ENCODE measurements at places on chromosomes 4 and X. TPM values are rescaled to one million over a fixed set of nuclear protein-coding genes. Genes with fewer than 3 reads are reported as not detected.

DNA sequence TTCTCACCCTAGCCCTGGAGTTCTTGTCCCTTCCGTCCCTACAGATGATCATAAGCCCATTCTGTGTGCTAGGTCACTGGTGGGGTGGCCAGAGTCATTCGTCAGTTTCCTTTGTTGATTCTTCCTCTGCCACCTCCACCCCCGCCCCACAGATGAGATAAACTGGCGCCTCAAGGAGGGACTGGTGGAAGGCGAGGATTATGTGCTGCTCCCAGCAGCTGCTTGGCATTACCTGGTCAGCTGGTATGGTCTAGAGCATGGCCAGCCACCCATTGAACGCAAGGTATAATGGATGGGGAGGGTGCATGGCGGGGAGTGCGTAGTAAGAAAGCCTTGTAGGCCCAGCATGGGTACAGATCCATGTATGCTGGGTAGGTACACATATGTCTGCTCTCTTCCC is 6.4 kb downstream of the USP11 start:
- H3K36me3 ChIP-seq: peaks cover 24% of the 10 kb centered on the region
- peak; percentile 32 for DNase-seq
- H3K4me1 ChIP-seq: no peaks in the 10 kb centered on the region
- H3K4me3 ChIP-seq: no peak overlapping the region
- no peak overlapping the region for H3K27ac ChIP-seq
- no peaks in the 10 kb centered on the region for H3K27me3 ChIP-seq

DNA sequence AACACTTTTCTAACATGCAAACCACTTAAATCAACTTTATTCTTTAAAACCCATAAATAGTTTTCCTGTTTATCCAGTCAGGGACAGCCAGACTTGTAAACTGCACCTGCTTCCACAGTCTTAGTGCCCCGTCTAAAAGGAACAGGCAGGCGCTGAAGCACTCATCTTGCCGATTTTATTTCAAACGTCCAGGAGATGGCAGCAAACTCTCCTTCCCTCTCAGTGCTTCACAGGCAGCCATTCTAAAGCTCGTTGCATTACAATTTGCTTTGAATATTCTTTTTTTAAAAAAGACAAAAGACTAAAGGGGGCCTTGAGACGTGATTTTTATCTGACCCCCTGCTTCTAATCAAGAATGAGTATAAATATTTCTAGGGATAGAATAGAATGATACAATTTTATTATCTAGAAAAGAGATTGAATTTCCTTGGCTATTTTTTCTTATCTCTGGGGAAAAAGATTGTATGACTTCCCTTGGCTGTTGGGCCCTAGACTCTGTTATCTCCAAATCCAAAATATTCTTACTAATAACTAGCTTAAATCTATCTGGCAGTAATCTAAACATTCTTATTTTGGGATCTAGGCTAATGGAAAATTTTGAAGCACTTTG is 93.6 kb upstream of the MYOZ2 start:
- no peak overlapping the region for H3K4me3 ChIP-seq
- peaks cover 8% of the 10 kb centered on the region for H3K4me1 ChIP-seq
- no peaks in the 10 kb centered on the region for H3K36me3 ChIP-seq
- H3K27ac ChIP-seq: no peak overlapping the region

GRCh38 chr4:159401226-159401712 is 298.4 kb downstream of the RAPGEF2 start:
- H3K27me3 ChIP-seq: no peaks in the 10 kb centered on the region
- H3K4me3 ChIP-seq: no peak overlapping the region
- H3K4me1 ChIP-seq: no peaks in the 10 kb centered on the region
- no peaks in the 10 kb centered on the region for H3K36me3 ChIP-seq
- DNase-seq: no peak

- no peak overlapping the region for H3K27ac ChIP-seq
- no peaks in the 10 kb centered on the region for H3K4me1 ChIP-seq
- H3K27me3 ChIP-seq: no peaks in the 10 kb centered on the region
- no peak overlapping the region for H3K4me3 ChIP-seq
Observed at GRCh38 chr4:52915730-52916300, 53.7 kb downstream of the RASL11B start.

- no peaks in the 10 kb centered on the region for H3K4me1 ChIP-seq
- no peak overlapping the region for H3K27ac ChIP-seq
- DNase-seq: no peak
- no peaks in the 10 kb centered on the region for H3K36me3 ChIP-seq
Observed at GRCh38 chrX:11770320-11770719, 12.3 kb downstream of the MSL3 start.

DNA sequence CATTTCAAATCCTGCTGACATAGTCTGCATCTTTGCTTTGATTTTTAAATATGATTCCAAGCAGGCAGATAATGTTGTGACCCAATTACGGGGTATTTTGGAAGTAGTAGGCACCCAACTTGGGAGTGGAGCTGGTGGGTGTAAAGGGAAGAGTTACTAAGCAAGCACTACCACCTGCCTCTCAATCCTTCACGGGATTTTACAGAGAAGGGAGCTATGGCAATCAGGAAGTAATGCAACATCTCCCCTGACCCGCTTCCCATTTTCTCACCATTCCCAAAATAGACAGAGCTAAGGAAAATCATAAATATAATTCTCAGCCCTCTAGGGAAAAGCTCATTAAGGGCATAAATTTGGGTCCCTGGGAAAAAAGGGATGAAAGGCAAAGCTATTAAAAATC is 9.2 kb downstream of the APBB2 start:
- DNase-seq: no peak
- no peaks in the 10 kb centered on the region for H3K4me1 ChIP-seq
- no peaks in the 10 kb centered on the region for H3K36me3 ChIP-seq
- H3K27ac ChIP-seq: no peak overlapping the region

GRCh38 chr4:48661391-48661790 is 118.7 kb downstream of the FRYL start:
- no peak overlapping the region for H3K4me3 ChIP-seq
- no peaks in the 10 kb centered on the region for H3K36me3 ChIP-seq
- no peak overlapping the region for H3K27ac ChIP-seq
- H3K4me1 ChIP-seq: no peaks in the 10 kb centered on the region
- H3K27me3 ChIP-seq: no peaks in the 10 kb centered on the region

- no peaks in the 10 kb centered on the region for H3K36me3 ChIP-seq
- DNase-seq: no peak
- H3K4me1 ChIP-seq: no peaks in the 10 kb centered on the region
Observed at GRCh38 chr4:11228530-11228929, 200.2 kb downstream of the HS3ST1 start.

GRCh38 chr4:26531491-26532116 is 41.3 kb upstream of the CCKAR start:
- H3K27me3 ChIP-seq: no peaks in the 10 kb centered on the region
- no peak overlapping the region for H3K27ac ChIP-seq
- H3K4me1 ChIP-seq: no peaks in the 10 kb centered on the region
- DNase-seq: no peak

DNA sequence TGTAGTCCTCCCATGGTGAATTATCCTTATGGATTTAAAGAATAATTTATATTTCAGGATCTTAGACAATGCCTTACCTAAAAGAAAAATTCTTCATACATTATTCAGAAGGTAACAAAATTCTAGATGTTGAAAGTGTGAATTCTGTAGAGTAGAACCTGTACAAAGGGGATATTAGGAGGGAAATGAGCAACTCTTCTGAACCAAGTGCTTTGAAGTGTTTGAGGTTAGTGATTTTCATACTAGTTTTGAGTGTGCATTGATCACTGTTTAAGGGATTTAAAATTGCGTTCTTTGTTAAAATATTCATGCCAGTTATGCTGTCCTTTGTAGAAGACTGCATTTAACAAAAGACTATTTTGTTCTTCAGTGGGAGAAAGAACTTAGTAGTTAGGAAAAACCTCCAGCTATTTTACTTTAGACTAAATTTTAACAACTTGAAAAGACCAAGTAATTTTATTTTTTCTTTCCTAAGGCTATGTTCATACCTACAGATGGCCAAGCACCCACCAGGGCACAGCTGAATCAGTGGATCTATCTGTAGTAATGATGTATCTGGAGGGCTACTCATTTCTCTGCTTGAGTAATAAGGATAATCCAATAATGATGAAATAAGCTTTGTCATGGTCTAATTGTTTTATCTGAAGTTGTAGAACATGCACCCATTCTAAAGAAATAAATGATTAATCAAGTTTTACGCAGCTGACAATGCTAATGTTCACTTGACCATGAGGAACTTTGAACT is 134.3 kb upstream of the RPS6KA6 start:
- no peaks in the 10 kb centered on the region for H3K36me3 ChIP-seq
- H3K27me3 ChIP-seq: no peaks in the 10 kb centered on the region
- H3K4me1 ChIP-seq: no peaks in the 10 kb centered on the region
- H3K4me3 ChIP-seq: no peak overlapping the region
- no peak for DNase-seq
- no peak overlapping the region for H3K27ac ChIP-seq

- H3K36me3 ChIP-seq: no peaks in the 10 kb centered on the region
- DNase-seq: no peak
- no peaks in the 10 kb centered on the region for H3K27me3 ChIP-seq
- H3K4me1 ChIP-seq: no peaks in the 10 kb centered on the region
- no peak overlapping the region for H3K27ac ChIP-seq
Observed at GRCh38 chr4:174813292-174813691, 15.8 kb downstream of the GLRA3 start.

DNA sequence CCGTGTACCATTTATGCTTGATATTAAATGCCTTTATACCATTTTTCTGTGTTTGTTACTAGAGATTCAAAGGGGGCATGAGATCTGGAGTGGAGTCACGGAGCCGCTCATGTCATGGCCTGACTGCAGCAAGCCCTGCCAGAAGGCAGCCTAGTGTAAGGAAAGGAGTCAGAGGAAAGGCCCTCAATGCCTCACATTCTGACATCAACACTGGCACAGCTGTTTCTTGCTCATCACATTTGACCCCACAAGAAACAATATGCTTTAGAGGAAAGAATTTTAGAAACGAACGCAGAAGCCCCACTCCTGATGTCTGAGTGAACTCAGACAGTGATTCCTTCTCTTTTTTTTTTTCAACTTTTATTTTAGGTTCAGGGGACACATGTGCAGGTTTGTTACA is 322.4 kb upstream of the CPEB2 start:
- H3K27me3 ChIP-seq: no peaks in the 10 kb centered on the region
- H3K4me3 ChIP-seq: no peak overlapping the region
- H3K4me1 ChIP-seq: no peaks in the 10 kb centered on the region
- H3K36me3 ChIP-seq: no peaks in the 10 kb centered on the region

GRCh38 chr4:121923306-121923705 is 28.6 kb downstream of the TRPC3 start:
- H3K36me3 ChIP-seq: no peaks in the 10 kb centered on the region
- no peak overlapping the region for H3K4me3 ChIP-seq
- no peak overlapping the region for H3K27ac ChIP-seq
- H3K27me3 ChIP-seq: no peaks in the 10 kb centered on the region
- no peaks in the 10 kb centered on the region for H3K4me1 ChIP-seq
- DNase-seq: no peak

DNA sequence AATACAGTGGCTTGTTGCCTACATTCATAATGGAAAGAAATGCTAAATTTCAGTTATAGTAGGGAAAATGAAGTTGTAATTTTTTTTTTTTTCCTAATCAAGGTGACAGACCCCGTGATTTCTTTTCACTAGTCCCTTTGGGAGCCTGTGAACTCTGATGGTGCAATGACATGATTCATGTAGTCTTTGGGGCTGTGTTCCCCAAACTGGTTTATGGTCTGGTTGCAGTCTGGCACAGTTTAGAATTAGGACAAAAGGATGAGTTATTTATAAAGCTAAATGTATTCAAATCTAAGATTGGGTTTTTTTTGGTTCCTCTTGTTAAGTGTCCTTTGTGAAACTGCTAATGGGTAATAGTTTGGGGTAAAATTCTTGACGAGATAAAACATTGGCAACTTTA is 66.0 kb downstream of the REPS2 start:
- H3K4me3 ChIP-seq: no peak overlapping the region
- H3K27me3 ChIP-seq: no peaks in the 10 kb centered on the region
- no peaks in the 10 kb centered on the region for H3K4me1 ChIP-seq
- H3K27ac ChIP-seq: no peak overlapping the region

- DNase-seq: no peak
- no peaks in the 10 kb centered on the region for H3K36me3 ChIP-seq
- no peaks in the 10 kb centered on the region for H3K4me1 ChIP-seq
- no peak overlapping the region for H3K4me3 ChIP-seq
- H3K27me3 ChIP-seq: no peaks in the 10 kb centered on the region
Observed at GRCh38 chr4:81954271-81954670, 419.5 kb downstream of the HNRNPD start.

- H3K27me3 ChIP-seq: no peaks in the 10 kb centered on the region
- DNase-seq: peak; percentile 54
- peak within 1 kb of the TSS; percentile 75 for H3K4me3 ChIP-seq
- H3K36me3 ChIP-seq: peaks cover 7% of the 10 kb centered on the region
- H3K27ac ChIP-seq: peak within 1 kb of the TSS; percentile 93
- H3K4me1 ChIP-seq: no peaks in the 10 kb centered on the region
Observed at GRCh38 chr4:38867478-38868058, at the start of gene FAM114A1. Gene FAM114A1 (plus strand): TSS chr4:38867806. CDS start chr4:38878079, 10,273 bp downstream.

DNA sequence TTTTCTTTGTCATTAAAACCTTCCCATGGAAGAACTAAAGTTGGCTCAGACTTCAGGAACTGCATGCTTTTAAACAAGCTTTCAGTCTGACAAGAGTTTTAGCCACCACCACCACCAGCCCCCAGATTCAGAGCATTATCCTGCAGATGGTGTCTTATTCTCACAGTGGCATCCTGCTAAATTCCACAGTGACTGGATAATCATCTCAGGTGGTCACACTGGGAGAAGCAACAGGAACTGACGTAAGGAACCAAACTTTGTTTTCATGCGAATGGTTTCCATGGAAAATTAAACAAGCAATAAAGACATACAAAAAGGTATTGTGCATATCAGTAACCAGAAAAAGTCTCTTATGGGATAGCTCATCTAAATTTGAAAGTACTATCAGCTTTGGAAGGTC is 370.7 kb downstream of the FBXW7 start:
- H3K36me3 ChIP-seq: no peaks in the 10 kb centered on the region
- no peak for DNase-seq
- H3K27ac ChIP-seq: no peak overlapping the region
- no peaks in the 10 kb centered on the region for H3K4me1 ChIP-seq

GAGE12E gene
- total RNA-seq: not detected

DMP1 gene
- total RNA-seq: not detected

DHRSX gene
- 35.5 TPM for total RNA-seq

EPGN gene
- total RNA-seq: not detected

XAGE1A gene
- total RNA-seq: not detected

IL2 gene
- total RNA-seq: not detected

HSPA4L gene
- 2.6 TPM for total RNA-seq

GUF1 gene
- 18.5 TPM for total RNA-seq

TMEM35A gene
- 0.67 TPM for total RNA-seq

CA5B gene
- total RNA-seq: 20.1 TPM
